ENCODE measurements at places on chromosomes 7 and 10.
A peak's percentile ranks its signal among the peaks of the same experiment; 100 is the strongest.

- DNase-seq, result no peak
Measured at GRCh38 chr7:124397134-124397533, 364.3 kb upstream of the TMEM229A start.

DNA sequence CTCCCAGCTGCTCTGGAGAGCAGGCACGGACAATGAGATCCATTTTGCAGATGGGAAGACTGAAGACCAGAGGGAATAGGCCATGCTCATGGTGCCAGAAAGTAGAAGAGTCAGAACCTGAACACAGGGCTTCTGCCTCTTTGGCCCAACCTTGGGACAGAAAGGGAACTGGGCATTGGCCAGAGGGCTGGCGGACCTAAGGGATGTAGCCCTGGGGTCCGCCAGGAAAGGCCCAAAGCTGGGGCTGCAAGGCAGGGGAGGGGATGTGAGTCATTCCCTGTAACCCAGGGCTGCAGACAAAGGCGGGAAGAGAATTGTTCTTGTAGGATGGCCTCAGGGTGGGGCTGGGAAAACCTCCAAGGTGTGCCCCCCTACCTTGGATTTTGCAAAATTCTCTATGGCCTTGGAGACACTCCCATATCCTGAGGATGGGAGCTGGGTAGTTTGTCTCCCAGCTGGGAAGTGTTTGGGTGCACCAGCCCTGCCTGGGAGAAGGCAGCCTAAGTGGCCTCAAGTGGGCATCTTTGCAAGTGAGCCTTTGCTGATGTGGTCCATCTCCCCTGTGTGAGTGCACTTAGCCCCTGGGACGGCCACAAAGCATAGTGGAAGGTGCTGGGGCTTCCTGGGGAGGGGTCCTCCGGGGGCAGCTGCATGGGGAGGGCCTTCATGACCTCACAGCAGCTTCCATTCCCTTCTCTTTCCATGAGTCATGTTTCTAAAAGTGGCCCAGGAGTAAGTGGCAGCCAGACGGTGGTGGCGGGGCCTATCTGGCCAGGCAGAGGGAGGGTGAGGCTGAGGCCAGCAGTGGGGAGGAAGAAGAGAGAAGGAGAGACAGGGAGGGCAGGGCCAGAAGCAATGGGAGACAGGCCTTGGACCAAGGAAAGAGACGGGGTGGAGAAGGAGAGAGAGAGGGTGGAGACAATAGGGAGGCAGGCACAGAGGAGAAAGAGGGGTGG is 9.2 kb downstream of the AQP1 start:
- DNase-seq, result no peak

GRCh38 chr7:74175340-74175739 is 1.2 kb downstream of the EIF4H start:
- no peak for DNase-seq

- no peak for DNase-seq
Measured at GRCh38 chr10:129470103-129470851, 3.2 kb downstream of the MGMT start.

- no peak for DNase-seq
Measured at GRCh38 chr7:157897681-157898080, 560.9 kb downstream of the DNAJB6 start.

GRCh38 chr7:38506004-38506403 is 125.2 kb downstream of the AMPH start:
- DNase-seq, result no peak

- no peak for DNase-seq
Measured at GRCh38 chr10:17578603-17579002, 38.6 kb downstream of the HACD1 start.

- peak; percentile 48 for DNase-seq
Measured at GRCh38 chr10:114607358-114607998, 50.6 kb downstream of the ABLIM1 start.

GRCh38 chr10:47104151-47104605 is 192.9 kb downstream of the PTPN20 start:
- no peak for DNase-seq

DNA sequence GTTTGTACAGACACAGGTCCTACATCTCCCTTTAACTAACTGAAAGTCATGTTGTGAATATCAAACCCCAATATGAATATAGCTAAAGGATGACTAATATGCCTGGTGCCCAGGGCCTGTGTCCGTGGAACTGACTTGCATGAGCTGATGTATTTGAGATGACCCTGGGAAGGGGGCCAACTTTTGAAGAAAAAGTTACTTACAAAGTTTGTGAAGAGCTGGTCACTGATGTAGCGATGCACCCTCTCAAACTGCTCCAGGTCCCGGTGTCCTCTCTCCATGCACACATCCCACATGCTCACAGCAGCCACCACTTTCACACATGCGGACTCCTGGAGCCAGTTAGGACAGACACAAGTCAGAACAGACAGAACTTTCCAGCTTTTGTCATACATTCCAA is 106.2 kb downstream of the ABCC2 start:
- no peak for DNase-seq

DNA sequence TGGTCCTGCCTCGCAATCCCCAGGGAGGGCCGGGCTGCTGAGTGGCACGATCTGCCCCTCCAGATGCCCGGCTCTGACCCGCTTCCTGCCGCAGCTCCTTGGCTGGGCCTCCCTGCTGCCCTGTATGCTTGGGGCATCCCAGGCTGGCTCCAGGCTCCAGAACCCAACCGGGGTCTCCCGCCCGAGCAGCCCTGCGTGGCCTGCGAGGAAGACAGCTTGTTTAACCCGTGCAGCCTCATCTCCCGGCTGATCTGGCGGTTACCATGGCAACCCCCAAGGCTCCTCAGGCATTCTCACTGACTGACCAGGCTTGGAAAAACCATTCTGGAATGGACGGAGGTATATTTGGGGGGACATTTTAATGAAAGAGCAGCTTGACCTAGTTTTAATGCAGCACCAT is 232.4 kb upstream of the MYO3A start:
- DNase-seq, result no peak

GRCh38 chr7:36684954-36685353 is 39.3 kb downstream of the AOAH start:
- DNase-seq, result no peak

- DNase-seq, result no peak
Measured at GRCh38 chr7:84941936-84942335, 244.9 kb downstream of the SEMA3D start.

DNA sequence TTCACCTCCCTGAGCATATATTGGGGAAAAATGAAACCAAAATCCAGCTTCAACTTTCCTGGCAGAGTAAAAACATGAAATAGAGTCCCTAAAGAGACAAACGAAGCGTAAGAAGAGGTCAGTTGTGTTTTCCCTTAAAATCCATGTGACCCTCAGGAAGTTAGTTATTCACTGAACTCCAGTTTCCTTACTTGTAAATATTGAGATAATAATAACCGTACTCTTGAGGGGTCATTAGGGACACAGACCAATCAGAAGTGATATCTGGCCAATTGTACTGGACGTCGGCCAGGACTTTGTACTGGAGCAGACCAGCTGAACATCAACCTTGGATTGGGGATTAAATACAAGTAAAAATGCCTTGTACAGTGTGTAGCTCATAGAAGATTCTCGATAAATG is 167.0 kb downstream of the GATA3 start:
- DNase-seq, result no peak

DNA sequence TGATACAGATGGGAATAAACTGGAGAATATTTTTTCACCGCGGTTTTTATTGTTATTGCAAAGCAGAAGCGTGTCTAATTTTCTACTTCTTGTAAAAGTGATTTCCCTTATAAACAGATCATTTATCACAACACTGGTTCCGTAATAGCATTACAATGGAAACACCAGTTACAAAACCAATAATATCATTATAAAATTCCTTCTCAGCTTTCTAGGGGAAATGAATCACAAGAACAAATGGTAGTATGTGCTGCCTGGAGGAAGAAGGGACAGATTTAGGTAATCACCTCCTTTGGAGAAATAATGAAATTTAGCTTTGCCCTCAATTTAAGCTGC is 2.4 kb upstream of the CCDC6 start:
- DNase-seq, result no peak

DNA sequence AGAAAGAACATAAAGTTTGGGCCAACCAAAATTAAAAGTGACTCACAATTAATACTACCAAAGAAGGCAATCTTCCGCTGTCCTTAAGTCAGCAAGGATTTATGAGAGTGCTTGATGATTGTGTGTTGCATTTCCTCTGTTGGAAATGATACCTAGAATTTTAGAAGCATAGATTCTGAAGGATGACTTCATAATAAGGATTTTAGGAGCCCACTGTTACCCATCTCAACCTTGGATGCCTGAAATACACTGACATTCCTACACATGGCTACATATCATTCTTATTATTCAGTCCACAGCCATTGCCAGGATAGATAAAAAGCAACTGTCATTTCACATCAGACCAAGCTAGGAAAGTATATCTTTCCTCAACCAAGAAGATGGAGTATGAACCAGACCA is 823.8 kb downstream of the LRMDA start:
- no peak for DNase-seq

DNA sequence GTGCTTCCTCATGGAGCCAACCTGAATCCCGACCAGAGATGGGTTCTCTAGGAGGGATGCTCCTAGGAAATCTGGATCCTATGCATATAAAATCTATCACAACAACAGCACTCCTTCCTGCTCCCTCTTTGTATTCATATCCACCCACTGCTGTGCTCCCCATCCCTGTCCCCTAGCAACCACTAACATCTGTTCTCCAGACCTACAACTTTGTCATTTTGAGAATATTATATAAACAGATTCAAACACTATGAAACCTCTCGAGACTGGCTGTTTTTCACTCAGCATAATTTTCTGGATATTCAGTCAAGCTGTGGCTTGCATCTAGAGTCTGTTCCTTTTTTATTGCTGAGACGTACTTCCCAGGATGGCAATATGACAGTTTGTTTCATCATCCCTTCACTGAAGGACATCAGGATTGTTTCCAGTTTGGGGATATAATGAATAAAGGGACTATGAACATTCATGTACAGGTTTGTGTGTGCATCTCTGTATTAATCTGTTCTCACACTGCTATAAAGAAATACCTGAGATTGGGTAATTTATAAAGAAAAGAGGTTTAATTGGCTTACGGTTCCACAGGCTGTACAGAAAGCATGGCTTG is 36.0 kb upstream of the PRR15 start:
- no peak for DNase-seq

DNA sequence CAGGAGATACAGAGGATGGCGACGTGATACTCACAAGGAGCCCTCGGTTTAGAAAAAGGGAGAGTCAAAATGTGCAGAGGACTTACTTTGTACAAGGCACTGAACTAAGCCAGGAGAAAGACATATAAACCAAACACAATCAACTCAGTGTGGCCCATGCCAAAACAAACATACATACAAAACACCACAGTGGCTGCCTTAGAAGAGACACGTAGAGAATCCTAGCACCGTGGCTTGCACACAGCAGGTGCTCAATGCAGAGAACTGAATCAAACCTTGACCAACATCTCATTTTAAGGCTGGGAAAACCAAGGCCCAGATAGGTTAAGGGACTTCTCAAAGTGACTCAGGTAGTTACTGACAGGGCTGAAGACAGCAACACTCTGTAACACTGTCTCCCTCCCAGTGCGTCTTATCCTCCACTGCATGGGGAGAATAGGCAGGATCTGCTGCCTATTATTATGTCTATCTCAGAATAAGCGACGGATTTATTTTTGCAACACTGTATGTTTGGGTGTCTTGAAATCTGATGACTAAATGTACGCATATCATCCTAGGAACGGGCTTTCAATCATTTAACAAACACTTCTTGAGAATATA is 11.0 kb downstream of the SORBS1 start:
- DNase-seq, result no peak

DNA sequence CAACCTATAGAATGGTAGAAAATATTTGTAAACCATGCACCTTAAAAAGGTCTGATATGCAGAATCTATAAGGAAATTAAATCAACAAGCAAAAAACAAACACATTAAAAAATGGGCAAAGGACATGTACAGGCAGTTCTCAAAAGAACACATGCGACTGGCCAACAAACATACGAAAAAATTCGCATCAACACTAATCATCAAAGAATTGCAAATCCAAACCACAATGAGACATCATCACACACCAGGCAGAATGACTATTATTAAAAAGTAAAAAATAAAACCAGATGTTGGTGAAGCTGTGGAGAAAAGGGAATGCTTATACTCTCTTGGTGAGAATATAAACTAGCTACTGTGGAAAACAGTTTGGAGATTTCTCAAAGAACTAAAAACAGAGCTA is 33.2 kb downstream of the TMEM229A start:
- DNase-seq, result no peak

DNA sequence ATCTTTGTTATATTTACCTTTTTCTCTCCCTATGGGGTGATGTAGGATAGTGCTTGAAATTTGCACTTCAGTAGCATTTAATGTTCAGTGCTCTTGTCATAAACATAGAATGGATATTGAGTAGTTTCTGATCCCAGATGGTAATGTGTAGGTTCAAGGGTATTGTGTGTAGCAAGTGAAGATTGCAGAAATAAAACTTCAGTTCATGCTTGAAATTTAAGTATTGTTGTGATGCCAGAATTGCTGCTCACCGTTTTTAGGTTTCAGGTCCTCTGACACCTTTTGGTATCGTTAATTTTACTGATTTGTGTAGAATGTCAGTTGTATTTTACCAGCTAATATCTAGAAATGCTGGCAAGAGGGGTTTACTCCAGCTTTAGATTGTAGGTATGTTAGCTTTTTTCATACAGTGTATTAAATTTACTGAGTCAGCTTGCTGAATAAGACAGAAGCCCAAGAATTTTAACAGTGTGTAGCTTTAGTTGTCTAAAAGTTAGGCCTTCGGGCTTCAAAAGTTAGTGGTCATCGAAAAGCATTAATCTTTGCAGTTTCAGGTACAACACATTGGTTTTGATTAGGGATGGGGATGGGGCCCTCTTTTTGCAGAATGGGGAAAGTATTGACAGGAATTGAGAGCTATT is 1.9 kb downstream of the PTEN start:
- no peak for DNase-seq

- no peak for DNase-seq
Measured at GRCh38 chr10:4437791-4438190, 388.2 kb upstream of the AKR1E2 start.

DNA sequence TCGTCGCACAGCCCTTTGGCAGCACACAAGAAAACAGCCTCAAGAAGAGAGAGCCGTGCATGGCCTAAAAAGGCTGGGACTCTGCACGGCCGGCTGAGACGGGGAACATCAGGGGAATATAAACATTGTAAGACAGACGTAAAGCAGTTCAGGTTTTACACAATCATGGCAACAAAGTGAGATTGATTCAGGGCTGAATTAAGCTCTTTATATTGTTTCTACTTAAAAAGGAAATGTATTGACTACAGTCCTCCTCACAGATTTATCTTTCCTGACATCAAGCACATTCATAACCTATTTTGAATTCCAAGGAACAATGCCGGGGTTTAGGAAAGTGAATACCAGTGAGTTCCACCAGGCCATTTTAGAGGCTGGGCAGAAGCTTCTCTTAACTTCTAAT is 25.2 kb downstream of the SORBS1 start:
- DNase-seq, result no peak

Data from astrocyte of the cerebellum (primary cell).